Activated naive CD8-positive, alpha-beta T cell treated with anti-CD3 and anti-CD28 coated beads, Interleukin-2, amount 50 U/mL, for 16 hours (primary cell): ENCODE measurements at places on chromosomes 6 and 20.

GRCh38 chr6:92122746-92123145, 1296.6 kb downstream of the EPHA7 start:
- no peak for DNase-seq

DNA sequence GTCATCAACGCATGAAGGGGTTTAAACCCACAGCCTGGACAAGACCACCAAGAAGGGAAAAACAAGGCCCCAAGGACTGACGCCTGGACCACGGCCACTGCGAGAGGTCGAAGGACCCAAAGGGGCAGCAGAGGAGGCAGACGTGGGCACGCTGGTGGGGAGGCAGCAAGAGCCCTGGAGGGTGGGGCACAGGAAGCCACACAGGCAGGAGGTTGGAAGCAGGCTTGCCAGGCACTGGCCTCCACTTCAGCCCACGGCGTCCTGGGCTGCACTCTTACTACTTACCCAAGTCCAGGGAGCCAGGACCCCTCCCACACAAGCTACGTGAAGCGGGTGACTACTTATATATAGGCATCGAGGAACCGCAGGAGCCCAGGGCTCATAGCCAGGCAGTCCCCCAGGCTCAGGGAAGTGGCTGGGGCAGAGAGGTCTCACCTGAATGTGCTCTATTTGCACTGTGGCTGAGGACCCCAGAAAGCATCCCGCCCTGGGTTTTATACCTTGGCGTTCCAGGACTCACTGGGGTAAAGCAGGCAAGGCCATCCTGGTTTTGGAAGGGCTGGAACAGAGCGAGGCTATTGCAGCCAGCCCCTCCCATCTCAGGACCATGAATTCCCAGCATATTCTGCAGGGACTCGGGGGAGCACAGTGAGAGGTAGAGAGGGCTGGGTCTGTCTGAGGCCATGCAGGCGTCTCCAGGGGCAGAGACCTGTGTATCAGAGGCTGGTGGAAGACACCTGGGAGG, 113.8 kb upstream of the AFDN start:
- DNase-seq, result no peak

DNA sequence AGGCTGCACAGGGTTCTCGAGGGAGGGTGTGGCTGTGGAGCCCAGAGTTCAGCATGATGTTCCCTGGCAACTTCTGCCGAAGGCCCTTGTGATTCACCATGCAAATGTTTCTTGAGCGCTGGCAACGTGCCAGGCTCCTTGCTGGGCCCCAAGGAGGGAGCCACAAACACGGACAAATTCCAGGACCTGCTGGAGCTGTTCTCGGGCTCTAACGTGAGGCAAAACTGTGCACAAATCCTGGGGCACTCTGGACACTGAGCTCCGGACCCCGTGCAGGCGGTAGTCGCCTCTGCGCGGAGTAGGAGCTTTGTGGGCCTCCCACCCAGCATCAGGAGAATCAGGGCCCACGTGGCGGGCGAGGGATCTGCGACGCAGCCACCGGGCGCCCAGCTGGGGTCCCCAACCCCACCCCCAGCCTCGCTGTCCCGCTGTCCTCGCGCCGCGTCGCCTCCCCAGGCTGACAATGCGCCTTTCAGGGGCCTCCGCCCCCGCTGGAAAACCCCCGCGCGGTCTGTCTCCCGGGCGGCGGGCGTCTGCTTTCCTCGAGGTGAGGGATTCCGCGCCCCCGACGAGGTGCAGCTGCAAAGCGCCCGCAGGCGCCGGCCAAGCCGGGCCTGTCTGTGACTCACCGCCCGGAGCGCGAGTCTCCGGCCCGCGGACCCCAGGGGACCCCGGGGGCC, 31.7 kb upstream of the SCUBE3 start:
- no peak for DNase-seq

GRCh38 chr6:21752054-21752811, 158.7 kb downstream of the SOX4 start:
- DNase-seq, result no peak

DNA sequence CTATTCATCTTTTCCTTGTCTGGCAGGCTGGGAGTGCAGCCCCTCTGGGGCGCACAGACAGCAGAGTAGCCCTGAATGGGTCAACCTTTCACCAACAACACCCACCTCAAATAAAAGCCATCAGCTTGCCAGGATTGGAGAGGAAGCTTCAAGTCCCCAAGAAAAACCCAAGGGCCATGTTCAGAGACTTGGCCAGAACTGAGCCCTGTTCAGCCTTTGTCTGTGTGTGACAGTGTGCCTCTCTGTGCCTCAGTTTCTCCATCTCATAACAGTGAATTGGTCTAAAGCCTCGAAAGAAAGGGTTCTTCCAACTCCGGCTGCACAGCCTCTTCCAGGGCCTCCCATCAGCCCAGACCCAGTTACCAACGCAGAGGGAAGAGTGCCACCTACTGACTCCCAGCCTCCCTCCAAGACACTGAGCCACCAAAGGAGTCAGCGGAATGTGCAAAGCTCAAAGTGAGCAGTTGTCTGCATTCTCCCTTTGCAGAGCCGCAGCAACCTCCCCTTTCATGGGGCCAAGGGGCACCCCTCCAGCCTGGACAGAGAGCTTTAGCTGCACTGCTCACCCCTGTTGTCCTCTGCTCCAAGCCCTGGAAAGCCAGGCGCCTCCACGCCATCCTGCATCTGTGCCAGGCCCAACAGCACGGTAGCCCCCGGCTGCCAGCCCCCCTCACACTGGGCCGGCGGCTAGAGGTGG, 82.7 kb upstream of the TOP1 start:
- no peak for DNase-seq

GRCh38 chr20:40506537-40506939, 182.5 kb downstream of the MAFB start:
- no peak for DNase-seq
